ENCODE measurements at places on chromosomes 1 and 21.

DNA sequence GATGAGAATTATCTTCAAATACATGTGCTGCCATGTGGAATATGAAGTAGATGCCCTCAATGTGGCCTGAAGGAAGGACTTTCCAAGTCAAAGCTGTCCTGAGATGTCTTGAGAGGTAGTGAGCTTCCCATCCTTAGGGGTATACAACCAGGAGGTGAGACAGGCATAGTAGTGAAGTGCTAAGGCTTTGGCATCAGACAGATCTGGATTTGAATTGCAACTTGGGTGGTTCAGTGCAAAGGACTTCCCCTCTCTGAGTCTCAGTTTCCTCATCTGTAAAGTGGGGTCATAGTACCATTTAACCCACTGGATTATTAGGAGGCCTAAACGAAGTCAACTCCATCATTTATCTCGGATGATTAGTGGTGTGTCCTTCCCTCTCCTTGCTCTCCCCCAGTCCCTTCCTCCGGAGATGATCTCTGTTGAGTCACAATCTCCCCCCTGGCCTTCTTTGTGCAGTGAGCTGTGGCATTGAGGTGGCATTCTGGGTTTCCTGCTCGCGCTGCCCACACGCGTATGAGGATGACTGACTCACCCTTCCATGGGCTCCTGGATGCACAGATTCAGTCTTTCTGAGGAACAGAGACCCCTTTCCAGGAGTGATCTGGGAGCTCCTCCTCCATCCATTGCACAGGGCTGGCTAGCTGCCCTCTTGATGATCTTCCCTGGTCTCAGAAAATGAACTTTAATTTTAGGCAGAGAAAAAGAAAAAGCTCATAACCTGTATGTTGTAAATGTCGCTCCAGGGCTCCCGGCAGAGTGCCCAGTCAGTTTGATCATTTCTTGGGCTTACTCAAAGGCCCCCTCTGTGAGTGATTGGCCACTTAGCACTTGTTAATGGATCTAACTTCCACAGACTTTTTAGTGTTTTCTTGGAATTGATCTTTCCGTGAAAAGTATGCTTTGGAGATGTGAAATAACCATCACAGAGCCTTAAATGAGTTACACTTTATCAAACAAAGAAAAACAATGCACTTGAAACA, 354.6 kb downstream of the PTPRU start:
- no peak for DNase-seq

DNA sequence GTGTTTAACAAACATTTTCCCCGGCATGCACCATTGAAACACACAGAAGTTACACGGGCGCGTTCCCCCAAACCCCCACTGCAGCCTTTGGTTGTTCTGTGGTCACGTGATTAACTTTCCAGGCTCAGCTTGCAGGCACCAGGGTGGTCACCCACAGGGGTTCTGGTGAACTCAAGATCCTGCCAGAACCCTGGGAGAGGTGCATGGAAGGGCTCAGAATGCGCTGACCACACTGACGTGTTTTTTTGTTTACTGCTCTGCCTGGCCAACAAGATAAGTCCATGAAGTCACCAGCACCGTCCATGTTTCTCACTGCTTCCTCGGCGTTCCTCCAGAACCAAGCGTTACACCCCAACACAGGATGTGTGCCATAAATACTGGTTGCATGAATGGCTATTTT, 229.5 kb upstream of the VAMP3 start:
- no peak for DNase-seq

DNA sequence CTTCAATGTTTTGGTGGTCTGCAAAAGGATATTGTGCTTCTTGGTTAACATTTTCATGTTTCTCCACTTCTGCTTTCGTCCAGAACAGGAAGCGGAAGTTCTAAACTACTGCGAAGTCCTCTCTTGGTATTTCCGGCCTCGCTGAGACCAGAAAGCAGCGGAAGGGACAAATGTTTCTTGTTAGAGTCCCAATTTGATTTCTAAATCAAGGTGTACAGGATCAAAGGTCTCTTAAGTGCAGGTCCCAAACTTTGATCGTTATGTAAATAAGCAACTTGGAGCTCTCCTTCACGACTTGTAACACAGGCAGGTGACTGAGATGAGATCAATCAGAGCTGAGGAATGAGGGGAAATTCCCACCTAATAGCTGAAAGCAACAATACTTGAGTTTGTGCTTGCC, 40.1 kb upstream of the HMCN1 start:
- DNase-seq, result no peak

GRCh38 chr1:84107955-84108354, 36.1 kb upstream of the PRKACB start:
- no peak for DNase-seq

- no peak for DNase-seq
Measured at GRCh38 chr1:69252696-69253095, 315.0 kb upstream of the LRRC7 start.

DNA sequence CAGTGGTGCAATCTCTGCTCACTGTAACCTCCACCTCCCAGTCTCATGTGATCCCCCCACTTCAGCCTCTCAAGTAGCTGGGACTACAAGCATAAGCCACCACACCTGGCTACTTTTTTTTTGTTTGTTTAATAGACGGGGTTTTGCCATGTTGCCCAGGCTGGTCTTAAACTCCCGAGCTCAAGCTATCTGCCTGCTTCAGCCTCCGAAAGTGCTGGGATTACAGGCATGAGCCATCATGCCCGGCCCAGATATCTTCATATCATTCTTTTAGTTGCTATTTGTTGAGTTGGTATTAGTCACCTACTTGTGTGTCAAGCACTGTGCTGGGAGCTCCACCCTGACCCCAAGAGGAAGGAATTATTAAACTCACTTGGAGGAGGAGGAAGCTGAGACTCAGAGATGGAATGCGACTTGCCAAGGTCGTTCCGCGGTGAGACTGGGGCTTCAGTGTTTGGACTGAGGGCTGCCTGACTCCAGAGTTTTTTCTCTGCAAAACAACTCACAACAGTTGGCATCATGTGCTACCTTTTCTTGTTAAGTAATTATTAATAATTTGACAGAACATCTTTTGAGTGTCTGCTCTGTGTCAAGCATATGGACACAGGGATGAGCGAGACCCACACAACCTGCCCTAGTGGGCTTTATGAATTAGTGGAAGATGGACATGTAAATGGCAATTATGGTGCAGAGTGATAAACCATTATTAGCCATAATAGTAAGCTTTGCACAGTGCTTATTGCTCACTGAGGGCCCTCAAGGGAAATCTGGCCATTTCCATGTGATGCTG, 132.0 kb downstream of the FOXD2 start:
- no peak for DNase-seq

GRCh38 chr1:180168786-180169639, 14.3 kb downstream of the QSOX1 start:
- no peak for DNase-seq

GRCh38 chr1:44645476-44646244, 28.6 kb downstream of the TMEM53 start:
- no peak for DNase-seq

DNA sequence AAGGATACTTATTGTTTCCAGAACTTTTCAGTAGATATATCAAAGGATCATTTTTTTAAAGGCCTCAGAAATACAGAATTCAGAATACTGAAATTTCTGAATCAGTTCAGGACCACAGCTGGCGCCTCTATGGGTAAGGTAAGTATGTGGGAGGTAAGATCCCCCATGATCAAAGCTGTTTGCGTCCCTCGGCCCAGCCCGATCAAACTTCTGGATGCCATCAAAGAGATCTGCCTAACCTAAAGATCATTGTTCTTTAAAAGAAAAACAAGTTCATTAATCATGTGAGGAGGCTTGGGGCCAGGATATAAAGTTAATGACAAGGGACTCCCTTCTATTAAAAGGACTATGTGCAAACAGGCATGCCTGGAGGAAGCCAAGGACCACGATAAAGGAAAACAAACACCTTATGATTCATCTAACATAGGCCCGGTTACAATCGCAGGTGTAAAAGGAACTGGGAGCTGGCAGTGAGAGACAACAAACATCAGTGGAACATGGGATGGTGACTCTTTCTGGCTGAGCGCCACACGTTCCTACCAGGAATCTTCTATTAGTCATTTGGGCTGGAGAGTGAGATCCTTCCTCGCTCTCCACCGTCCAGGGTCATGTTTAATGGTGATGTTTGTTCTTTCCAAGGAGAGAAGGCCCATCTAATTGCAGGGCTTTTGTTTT, 2.8 kb upstream of the BACE2 start:
- no peak for DNase-seq

DNA sequence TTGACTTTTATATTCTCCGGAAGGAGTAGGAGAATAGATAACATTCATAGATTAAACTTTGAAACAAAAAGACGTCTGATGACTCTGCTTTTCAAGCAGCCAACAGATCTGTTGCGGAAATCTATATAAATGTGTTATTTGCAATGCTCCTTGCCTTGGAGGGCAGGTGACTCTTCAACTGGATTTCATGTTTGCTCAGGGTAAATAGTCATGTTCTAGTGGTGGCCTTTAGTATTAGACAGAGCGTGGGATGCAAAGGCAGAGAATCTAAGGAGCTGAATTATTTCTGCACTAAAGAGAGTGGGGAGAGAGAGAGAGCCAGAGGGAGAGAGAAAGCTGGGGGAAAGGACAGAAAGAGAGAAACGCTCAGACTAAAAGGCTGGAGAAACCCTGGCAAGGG, 454.3 kb downstream of the AJAP1 start:
- no peak for DNase-seq

- DNase-seq, result no peak
Measured at GRCh38 chr1:67764633-67765032, 68.6 kb downstream of the GNG12 start.

DNA sequence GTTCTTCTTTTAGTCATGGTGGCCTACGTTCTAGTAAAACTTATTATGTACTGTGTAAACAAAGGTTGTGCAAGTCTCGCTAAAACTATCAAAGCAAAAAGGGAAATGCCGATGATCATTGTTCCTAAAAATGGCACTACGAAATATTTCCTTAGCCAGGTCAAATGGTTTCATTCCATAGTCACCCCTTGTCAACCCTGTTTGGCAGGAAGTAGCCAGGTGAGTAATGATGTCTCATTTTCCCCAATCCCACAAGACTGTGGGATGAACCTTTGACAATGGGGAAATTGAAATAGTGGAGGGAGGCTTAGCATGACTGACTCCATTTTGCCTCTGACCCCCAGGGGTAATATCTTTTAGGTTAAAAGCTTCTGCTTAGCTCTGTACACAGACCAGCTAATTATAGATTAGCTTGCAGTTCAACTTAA, 5.6 kb upstream of the REN start:
- no peak for DNase-seq

DNA sequence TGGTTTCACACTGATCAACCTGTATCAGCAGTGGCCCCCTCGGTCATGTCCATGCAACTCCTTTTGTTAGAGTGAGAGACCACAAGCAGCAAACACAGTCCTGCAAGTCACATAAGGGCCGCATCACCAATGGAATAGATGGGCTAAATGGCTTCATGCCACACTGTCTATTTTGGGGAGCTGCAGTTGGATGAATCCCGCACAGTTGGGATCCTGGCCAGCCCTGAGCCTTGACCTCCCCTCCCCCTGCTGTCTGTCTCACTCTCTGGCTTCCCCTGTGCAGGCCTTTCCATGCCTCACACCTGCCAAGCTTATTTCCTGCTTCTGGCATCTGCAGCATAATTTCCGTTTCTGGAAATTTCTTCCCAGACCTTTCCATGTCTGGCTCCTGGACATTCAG, 57.0 kb downstream of the CNIH3 start:
- no peak for DNase-seq

DNA sequence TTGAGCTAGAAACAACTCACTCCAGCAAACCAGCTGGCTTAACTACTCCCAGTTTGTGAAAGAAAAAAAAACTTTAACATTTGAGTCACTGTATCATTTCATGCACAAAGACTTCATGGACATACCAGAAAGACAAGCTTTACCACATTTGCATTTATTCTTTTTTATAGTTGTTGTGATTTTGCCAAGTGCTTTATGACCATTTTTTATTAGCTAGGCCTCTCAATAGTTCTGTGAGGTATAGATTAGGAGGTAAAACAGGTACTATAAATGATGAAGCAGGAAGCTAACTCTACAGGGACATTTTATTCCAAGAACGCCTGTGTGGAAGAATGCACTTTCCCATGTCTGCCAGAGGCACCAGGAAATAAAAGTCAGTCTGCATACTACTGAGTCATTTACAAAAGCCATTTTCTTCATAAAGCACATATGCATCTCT, 8.2 kb upstream of the DENND1B start:
- DNase-seq, result no peak

GRCh38 chr1:236341298-236341697, 52.8 kb upstream of the EDARADD start:
- DNase-seq, result no peak

GRCh38 chr1:19654386-19654785, 10.3 kb downstream of the NBL1 start:
- no peak for DNase-seq

Data from stimulated activated CD8-positive, alpha-beta memory T cell treated with anti-CD3 and anti-CD28 coated beads, Interleukin-4, amount 100 ng/mL, for 1 hour (primary cell).